NCI-H460 (cell line): ENCODE measurements at places on chromosomes 12 and 14. TPM values are rescaled to one million over a fixed set of nuclear protein-coding genes. Genes with fewer than 3 reads are reported as not detected.

Gene MYH6
- total RNA-seq, result not detected in 2 replicates

Gene CARMIL3
- total RNA-seq, result 1.1 and 1.7 TPM in 2 replicates

Gene TUNAR
- not detected in 2 replicates for total RNA-seq

Gene RAN
- 2,323 and 2,507 TPM in 2 replicates for total RNA-seq

Gene KIF5A
- 0.07 and 0.09 TPM in 2 replicates for total RNA-seq

Gene GPR84
- not detected in 2 replicates for total RNA-seq

Gene PPFIA2
- not detected in 2 replicates for total RNA-seq

Gene POTEG
- not detected in 2 replicates for total RNA-seq

Gene LRP1-AS
- not detected in 2 replicates for total RNA-seq

Gene PTPN21
- 3.8 and 5.0 TPM in 2 replicates for total RNA-seq

Gene POMT2
- 17.5 and 19.8 TPM in 2 replicates for total RNA-seq

Gene FAM216A
- total RNA-seq, result 46.4 and 48.1 TPM in 2 replicates

Gene MAPK1IP1L
- 129 and 131 TPM in 2 replicates for total RNA-seq

Gene IL31
- not detected in 2 replicates for total RNA-seq

Gene LBHD2
- not detected in 2 replicates for total RNA-seq

Gene CLEC7A
- total RNA-seq, result not detected in 2 replicates

Gene GLIPR1L2
- total RNA-seq, result 0.17 and 0.42 TPM in 2 replicates

Gene GPR132
- total RNA-seq, result 0.78 TPM in 1 of 2 replicates, not detected in the other

Gene SMIM10L1
- total RNA-seq, result 9.3 and 9.7 TPM in 2 replicates

Gene CRIP2
- 13.6 and 18.7 TPM in 2 replicates for total RNA-seq
